ENCODE measurements at places on chromosomes 13 and 19.

- no peak for DNase-seq
These were observed 5.4 kb downstream of the ZC3H4 start for GRCh38 chr19:47107953-47108746.

DNA sequence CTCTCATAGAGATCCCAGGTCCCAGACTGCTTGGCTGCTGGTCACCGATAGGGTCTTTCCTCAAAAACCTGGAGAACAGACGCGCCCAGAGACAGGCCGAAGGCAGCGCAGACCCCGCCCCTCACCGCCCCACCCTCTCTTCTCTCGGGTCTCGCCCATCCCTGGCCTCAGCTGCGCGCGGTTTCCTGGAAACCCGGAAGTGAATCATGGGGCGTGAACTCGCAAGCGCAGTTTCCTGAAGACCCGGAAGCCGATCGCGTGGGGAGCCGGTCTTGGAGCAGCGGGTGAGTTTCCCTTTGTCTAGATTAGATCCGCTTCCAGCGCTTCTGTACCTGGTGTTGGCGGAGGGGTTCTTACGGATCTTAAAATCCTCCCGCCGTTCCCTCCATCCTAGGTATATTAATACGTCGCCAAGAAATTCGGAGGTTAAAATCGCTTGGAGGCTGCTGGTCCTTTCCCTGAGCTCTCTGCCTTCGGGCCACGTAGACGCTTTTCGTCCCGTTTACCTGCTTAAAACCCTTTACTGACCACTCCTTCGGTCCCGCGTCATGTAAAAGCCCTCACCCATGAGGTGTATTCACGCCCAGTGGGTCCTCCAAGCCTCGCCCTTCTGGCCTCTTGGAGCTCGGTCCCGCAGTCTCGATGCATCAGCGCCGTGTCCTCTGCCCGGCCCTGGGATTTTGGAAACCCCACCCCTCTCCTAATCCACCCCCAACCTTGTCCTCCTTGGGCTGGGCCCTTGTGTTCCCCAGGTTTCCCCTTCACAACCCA is at the start of gene ZNF578:
ZNF578 (plus strand) TSS at position 230 of the 771 bp plus-strand sequence. CDS start 48,293 bp downstream, outside the sequence.
- DNase-seq, result no peak

GRCh38 chr13:83819156-83819555 is 63.1 kb downstream of the SLITRK1 start:
- DNase-seq, result no peak

DNA sequence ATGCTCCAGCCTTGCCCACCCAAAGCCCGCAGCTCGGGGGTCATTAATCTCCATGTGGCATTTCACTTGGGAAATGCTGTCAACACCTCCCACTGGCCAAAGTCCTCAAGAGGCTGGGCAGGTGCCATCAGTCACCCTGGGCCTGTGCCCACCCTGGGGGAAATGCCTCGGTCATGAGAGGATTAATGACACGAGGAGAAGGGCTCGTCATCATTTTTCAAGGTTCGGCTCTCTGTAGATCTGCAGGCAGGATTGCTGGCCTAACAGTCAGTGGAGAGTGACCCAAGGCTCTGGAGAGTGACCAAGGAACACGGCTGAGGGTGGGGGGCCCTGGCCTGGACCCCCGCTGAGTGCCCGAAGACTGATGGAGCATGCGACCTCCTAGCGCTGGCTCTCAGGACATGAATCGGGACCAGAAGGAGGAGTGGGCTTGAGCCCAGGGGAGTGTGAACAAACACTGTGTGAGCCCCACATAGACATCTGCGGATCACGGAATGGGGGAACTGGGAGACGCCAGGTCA is 15.2 kb upstream of the KCTD15 start:
- DNase-seq, result no peak

DNA sequence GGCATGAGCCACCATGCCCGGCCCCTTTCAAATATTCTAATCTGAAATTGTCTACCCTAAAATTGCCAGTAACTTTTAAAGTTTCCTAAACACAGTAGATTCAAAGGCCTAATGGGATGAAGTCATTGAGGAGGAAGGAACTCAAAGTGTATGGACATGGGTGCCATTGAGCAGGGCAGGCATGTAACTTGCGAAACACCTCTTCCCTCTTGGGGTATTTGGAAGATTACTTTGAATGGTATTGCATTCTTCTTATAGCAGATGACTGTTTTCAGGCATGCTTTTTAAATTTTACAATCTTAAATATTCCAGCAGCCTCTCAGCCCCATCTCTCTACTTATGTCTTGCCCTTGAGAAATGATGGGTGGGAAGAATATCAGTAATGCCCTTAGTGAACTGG is 21.0 kb downstream of the TM9SF2 start:
- DNase-seq, result no peak

DNA sequence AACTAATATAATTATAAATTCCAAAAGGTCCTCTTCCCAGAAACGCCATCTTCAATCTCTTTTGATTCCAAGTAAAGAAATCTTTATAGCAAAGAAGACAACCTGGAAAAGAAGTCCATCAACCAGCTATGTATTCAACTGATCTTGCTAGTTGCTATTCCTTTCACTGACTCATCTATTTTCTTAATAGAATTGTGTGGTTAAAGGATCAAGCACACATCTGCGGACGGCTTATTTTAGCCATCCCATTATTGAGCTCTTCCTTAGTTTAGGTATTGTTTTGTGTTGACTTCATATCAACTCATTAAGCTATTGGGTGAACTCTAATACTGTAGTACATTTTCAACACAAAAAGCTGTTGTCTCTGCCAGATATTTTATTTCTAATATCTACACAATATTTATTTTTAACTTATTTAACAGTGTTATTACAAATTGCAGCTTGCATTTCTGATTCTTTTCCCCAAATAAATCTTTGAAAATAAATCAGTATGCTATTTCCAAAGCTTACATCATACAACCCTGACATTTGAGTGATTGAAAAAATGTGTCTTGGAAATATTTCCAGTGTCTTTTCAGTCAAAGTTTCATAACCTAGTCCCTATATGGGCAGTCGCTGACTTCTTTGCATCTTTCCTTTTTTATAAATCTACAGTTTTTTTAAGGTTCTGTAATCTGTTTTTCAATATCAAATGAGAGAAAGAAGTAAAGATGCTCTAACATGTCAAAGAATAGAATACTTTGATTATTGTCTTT is 158.8 kb upstream of the SPRY2 start:
- no peak for DNase-seq

GRCh38 chr19:341386-342127 is 3.0 kb downstream of the MIER2 start:
- DNase-seq, result no peak

- no peak for DNase-seq
These were observed 7.1 kb downstream of the ARGLU1 start for GRCh38 chr13:106560821-106561220.

- DNase-seq, result no peak
These were observed 442 bp upstream of the CDC16 start for GRCh38 chr13:114234266-114234644.

GRCh38 chr13:73742982-73743381 is 391.2 kb downstream of the KLF12 start:
- DNase-seq, result no peak

- no peak for DNase-seq
These were observed 24.1 kb upstream of the CASP14 start for GRCh38 chr19:15025217-15025616.

GRCh38 chr19:37970699-37971098 is 63.7 kb downstream of the SIPA1L3 start:
- DNase-seq, result no peak

Data from NCI-H774 (cell line).